T-helper 2 cell (primary cell): ENCODE measurements at places on chromosomes 3 and 15.

GRCh38 chr3:39148435-39149058 lies 4.8 kb downstream of the CSRNP1 start:
- DNase-seq, result no peak

DNA sequence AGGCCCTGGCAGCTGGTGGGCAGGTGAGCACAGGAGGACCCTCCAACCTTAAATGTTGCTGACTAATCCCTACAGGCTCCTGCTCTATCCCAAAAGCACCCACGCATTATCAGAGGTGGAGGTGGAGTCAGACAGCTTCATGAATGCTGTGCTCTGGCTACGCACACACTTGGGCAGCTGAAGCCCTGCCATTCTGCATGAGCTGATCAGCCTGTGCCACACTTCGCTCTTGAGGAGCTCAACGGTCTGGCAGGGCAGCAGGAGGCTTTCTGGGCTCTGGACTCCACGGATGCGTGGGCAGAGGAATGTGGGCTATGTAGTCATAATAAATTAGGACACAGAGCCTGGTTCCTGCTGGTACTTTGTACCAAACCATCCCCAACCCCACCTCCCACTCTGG lies 6.1 kb downstream of the MST1 start:
- DNase-seq, result no peak

- DNase-seq, result no peak
Measured at GRCh38 chr15:65096481-65097385, 18.3 kb downstream of the UBAP1L start.

DNA sequence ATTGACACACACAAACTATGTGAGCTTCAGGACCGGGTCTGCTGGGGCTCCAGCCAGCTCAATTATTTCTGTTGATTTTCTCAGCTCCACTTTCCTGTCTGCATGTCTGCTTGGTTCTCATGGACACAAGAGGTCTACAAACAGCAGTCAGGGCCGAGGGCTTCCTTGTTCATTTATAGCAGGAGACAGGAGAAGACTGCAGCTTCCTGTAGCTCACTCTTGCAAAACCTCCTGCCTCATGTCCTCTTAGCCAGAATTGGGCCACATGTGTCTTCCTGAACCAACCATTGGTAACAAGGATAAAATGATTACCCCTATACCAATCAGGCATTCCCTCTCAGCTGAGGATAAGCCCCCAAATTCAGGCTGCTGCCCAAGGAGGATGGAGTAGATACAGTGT lies 182.8 kb downstream of the TLE3 start:
- no peak for DNase-seq

DNA sequence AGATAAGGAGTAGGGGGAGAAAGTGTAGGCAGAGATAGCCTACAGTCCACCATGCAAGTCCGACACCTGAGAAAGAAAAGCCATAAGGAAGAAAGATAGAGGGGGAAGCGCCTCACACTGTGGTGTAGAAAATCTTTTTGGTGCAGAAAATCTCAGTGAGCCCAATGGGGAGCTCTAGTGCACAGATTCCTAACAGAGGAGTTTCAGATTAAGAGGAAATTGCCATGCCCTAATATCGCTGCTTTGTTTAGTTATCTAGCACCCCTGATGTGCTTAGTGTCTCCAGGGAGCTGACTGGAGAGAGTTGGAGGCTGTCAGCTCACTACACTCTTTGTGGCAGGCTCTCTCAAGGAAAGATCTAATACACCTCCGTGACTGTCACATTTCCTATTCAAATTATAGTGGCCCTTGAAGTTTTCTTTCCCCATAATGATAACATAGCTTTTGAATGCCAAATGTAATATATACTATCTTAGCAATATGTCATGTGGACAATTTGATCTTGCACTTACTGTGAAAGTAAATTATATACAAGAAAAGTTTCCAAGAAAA lies 33.7 kb downstream of the CGGBP1 start:
- no peak for DNase-seq

DNA sequence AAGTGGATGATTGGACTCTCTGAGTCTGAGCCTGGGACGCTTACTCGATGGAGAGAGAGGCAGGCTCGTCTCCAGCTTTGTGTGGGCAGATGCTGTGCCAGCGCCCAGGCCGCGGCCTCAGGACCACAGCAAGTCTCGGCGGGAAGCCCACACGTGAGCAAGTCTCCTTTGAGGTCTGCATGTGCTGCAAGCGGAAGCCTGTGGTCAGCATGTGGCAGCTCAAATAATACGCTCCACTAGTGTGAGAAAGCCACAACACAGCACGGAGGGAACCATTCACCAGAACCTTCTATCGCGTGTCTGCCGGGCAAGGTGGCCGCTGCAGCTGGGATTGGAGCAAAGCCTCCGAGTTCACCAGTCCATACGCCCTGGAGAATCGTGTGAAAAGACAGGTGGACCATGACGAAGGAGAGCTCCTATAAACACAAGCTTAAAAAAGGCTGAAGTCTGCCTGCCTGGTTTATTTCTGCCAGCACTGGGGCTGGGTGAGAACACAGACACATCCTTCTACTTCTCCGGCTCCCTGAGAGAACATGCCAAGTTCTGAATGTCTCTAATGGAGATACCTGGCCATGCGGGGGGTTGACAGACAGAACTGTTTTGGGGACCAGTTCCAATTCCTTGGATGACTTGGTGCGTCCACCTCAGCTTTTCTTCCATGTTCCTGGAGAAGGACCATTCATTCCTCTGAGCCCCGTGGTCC lies 82.0 kb upstream of the LRIG1 start:
- DNase-seq, result peak; percentile 84

- DNase-seq, result no peak
Measured at GRCh38 chr15:67134067-67134838, 68.9 kb downstream of the SMAD3 start.

DNA sequence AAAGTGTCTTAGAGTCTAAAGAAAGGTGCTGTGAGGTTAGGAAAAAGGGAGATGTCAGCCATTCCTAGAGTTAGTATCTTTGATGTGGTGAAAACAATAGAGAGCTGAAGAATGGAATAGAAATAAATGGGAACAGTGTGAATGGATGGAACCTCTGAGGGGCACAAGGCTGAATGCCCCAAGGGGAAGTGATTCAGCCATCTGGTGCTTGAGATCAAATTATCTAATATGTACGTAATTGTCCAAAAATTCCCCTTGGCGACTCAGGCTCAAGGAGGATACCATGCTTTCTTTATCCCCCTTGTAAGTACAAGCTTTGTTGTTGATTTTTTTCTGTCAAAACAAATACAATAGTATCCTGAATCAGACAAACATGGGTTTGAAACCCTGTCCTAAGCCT lies 361.6 kb downstream of the LSAMP start:
- no peak for DNase-seq
